ENCODE measurements at places on chromosomes 7 and 10.
A peak's percentile ranks its signal among the peaks of the same experiment; 100 is the strongest.

- DNase-seq = no peak
Observed at GRCh38 chr10:27479016-27479415, 25.1 kb upstream of the RAB18 start.

DNA sequence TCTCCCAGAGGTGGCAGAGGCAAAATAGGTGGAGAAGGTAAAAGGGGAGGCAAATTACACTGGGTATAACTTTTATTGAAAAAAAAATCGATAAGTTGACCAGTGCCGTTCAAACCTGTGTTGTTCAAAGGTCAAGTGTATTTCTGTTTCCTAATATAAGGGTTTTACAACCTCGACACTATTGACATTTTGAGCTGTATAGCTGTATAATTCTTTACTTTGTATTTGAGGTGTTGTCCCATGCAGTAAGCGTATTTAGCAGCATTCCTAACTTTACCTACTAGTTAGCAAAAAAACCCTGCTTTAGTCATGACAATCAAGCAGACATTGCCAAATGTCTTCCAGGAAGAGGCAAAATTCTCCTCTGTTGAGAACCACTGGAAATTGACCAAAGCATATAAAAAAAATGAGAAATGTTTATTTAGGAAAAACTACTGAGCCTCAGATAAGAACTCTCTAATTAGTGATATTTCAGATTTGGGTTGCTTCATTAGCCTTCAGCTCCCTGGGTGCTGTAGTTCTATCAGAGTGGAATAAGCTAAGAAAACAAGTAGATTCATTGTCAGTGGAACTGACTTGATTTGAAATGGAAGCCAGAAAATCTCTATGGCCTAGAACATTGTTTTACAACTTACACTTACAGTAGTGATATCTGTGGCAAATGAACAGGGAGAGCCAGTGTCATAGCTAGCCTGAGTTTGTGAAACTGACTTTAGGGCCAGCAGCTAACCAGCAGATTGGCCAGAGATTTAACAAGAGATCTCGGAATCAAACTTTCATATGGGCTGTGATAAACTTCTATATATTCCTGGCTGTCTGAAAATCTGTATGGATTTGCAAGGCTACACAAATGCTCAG is 331.6 kb downstream of the DGKB start:
- DNase-seq = no peak

DNA sequence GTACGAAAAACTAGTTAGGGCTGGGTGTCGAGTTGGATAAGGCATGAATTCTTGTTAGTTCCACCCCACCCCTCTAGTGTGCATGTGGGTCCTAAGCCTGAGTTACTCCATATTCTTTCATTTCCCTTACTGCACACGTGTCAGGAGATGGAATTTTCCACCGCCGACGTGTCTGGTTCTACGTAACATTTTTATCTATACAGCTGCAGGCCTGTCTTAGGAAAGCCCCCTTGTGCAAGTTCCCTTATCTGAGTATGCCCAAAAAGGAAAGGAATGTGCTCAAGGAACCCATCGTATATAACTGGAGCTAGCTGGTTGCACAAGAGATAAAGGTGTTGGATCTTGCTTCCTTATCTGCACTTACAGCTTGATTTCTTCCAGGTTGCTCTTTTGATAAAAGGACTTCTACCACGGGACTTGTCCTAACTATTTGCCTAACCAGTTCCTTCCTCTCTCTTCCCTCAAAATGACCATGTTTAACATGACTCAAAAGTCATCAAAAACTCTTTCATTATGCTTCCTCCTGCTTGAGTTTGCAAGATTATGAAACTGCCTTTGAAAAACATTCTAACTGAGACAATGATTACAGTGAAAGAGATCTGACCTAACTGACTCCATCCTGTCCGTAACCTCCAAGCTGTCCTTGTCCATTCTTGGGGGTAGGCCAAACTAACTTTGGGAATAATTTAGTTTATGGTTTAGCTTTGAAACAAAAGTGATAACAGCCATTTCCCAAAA is 181.4 kb downstream of the AKR1D1 start:
- peak; percentile 97 for DNase-seq

GRCh38 chr7:100561491-100562194 is 12.1 kb downstream of the SAP25 start:
- no peak for DNase-seq

DNA sequence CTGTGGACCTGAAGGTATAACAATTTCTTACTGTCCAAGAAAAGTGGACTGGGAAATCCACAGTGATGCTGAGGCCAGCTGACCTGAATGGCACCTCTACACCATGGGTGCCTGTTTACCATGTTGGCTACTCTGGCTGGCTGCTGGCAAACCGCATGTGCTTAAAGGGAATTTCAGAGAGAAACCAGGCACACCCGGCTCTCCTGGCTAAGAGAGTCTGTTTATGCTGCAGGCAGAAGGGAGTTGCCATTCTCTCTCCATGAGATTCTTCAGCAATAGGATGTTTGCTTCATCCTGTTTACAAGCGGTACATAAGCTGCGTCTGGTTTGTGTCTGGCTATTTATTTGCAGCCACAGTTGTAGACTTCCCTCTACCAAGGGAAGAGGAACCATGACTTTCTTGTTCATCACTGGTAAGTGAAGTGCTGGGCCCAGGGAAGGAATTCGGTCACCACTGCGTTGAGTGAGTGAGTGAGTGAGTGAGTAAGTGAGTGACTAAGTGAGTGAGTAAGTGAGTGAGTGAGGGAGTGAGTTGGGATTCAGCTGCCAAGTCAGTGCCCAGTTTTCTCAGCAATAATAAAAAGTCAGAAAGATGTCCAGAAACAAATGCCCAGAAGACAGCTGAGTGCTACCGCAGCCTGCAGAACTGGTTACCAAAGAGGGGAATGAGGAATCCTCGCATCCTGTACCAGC is 90.4 kb downstream of the COBL start:
- no peak for DNase-seq

- DNase-seq = no peak
Observed at GRCh38 chr7:94444813-94445212, 50.1 kb downstream of the COL1A2 start.

- DNase-seq = no peak
Observed at GRCh38 chr7:7706101-7706511, 12.3 kb downstream of the RPA3 start.

DNA sequence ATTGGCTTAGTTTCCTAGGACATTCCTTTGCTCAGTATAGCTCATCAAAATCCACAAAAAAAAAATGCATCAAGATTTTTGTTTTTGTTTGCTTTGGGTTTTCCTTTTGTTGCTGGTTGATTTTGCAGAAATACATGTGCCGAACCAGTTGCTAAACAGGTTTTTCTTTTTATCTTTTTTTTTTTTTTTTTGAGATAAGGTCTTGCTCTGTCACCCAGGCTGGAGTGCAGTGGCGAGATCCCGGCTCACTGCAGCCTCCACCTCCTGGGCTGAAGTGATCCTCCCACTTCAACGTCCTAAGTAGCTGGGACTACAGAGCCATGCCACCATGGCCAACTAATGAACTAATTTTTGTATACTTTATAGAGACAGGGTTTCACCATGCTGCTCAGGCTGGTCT is 8.3 kb downstream of the CSTF2T start:
- no peak for DNase-seq

DNA sequence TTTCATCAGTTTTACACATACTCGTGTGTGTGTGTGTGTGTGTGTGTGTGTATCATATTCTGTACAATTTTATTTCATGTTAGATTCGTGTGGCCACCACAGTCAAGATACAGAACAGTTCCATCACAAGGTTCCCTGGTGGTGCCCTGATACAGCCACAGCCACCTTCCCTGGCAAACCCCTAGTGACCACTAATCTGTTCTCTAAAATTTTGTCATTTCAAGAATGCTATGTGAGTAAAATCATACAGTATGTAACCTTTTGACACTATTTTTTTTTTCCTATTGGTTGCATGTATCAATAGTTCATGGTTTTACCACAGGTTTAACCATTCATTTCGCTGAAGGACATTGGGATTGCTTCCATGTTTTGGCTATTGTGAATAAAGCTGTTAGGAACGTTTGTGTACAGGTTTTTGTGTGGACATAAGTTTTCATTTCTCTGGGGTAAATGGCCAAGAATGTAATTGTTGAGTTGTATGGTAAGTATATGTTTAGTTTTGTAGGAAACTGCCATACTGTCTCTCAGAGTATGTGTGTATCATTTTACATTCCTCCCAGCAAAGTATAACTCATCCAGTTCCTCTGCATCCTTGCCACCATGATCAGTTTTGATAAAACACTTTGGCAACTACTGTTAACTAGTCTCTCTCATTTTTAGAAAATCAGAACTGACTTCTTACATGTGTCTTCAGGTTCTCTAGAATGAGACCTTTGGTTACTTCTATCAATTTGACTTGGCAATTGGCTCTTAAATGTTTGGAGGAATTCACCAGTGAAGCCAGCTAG is 20.6 kb downstream of the KLHDC10 start:
- DNase-seq = no peak

DNA sequence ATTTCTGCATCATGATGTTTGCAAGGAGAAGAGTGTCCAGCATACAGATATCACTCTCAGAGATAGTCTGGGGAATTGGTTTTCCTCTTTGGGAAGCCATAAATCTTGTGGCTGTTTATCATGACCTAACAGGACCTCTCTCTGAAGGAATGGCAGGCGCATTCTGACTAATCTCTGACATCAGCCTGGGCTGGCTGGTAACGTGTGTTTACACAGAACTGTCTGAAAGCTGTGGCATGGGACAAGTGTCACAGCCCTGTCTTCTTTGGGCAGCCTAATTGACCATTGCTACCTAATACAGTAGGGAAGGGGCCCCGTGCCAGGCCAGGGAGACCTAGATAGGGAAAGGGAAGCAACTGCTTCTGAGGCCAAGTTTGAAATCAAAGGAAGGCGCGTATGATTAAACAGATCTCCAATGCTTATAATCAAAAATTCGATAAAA is 73.9 kb upstream of the CABCOCO1 start:
- DNase-seq = no peak

DNA sequence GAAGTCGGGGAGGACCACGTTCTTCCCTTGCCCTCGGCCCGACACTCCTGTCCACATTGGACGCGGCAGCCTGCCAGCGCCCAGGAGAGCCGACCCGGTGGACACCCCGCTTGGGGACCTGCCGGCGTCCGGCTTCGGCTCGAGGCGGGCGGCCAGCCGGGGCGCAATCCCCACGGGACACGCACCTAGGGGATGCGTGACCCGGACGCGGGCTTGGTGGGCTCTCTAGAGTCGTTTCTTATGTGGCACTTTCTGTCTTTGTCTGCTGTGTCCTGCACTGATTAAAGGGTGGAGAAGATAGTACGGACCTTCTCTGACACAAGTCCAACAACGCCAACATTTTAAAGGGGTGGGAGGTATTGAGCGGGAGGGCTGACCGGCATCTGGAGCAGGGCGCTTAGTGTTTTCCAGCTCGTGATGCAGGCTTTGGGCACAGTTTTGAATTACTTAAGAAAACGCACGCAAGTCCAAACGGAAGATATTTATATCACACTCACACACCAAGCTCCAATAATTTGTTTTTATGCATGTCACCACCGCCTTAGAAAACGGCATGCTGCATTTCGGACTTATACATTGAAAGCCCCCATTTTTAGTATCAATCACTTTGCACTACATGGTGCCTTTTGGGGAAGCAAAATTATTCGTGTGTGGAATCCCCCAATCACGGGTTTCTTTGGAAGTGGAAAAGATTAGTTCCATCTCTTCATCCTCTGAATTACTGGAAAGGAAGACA is 3.9 kb upstream of the SPAG6 start:
- peak; percentile 40 for DNase-seq

Data from cardiac fibroblast (primary cell).